ENCODE measurements at places on chromosomes 16 and 17. TPM values are rescaled to one million over a fixed set of nuclear protein-coding genes. Genes with fewer than 3 reads are reported as not detected.
A peak's percentile ranks its signal among the peaks of the same experiment; 100 is the strongest.

Gene SCRN2
- total RNA-seq: 33.2 TPM

Gene EIF3CL
- total RNA-seq: 75.7 TPM

Gene SLC5A2
- total RNA-seq: under 0.01 TPM

Gene USP36
- 33.5 TPM for total RNA-seq

Gene DRC3
- total RNA-seq: 0.97 TPM

Gene ANKRD40
- total RNA-seq: 47.0 TPM

Gene HSPB9
- total RNA-seq: not detected

Gene RNF135
- 8.6 TPM for total RNA-seq

Gene COG7
- total RNA-seq: 23.5 TPM

Gene KCNH6
- not detected for total RNA-seq

GRCh38 chr17:33469421-33469820, 176.3 kb upstream of the ASIC2 start:
- DNase-seq: no peak

DNA sequence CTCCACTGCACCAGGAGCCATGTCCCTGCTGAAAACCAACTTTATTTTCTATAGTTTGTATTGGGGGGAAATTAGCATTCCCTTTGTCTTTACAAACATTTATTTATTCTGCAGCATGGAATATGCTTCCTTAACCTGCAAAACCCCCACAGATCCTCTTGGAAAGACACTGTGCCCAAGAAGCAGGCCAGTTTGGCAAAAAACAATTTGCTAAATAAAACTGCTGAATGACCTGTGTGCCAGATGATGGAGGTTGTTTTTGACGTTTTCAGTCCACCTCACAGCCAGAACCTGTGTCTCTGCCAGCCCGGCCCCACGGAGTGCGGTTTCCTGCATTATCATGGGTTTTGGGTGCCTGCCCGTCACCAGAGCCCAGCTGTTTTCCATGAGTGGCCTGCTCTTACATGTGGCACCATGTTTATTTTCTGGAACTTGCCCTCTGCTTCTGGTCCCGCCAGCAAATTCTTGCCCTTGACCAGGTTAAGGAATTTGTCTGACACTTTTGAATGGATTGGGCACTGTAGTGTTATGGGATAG, 26.4 kb downstream of the ORC6 start:
- no peak for DNase-seq

DNA sequence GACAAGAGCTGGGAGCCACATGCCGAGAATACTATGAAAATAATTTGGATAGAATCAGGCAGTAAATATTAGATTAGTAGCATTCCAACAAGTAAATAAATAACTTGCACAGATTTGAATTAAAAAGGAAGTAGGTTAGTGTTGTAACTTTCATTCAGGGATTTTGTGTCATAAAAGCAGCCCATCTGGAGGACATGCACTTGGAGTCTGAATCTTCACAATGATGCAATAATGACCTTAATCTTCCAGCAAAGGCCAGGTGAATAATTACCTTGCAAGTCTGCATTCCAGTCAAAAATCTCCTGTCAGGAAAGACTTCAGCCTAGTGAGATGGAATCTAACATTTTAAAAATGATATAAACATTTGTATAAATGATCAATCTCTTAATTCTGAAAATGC, 518.1 kb downstream of the KCNJ2 start:
- no peak for DNase-seq

DNA sequence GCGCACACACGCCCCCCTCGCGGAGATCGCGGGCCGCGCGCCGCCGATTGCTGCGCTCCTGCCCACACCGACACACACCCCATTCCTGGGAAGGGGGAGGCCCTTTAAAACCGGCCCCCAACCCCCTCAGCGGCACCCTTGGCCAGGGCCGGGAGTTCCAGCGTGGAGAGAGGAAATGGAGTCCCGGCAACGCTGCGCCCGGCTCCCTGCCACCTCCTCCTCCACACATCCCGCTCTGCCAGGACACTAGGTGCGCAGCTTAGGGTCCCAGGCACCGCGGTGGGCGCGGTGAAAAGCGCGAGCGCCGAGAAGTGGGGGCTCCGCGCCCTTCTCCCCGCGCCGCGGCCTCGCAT, 397 bp downstream of the CDC42EP4 start:
- DNase-seq: no peak

DNA sequence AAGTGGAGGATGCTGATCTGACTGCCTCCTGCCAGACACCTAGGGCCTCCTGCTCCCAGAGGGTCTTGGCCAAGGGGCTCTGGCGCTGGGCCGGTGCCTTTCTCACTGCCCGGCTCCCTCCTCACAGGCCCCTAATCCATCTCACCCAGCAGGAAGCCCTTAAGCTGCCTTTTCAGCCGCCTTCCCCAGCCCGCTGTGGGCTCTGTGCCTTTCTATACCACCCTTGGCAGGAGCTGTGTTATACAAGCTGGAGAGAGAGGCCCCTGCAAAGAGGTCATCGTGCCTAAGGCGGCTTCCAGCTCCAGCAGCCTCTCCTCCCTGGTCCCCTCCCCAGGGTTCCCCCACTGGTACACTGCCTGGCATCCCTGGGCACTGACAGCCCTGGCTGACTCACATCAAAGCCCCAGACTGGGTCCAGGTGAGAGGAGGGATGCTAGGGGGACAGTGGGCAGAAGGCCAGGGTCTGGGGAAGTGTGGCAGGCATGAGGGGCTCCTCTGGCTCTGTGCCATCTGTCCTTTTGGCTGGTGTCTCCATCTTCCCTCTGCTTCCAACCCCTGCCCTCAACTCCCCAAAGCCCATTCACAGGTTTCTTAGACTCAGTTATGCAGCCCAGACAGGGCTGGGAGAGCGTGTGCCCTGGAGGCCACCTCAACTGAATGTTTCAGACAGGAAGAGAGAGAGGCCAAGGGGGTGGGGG, 15.3 kb upstream of the FZD2 start:
- DNase-seq: no peak

DNA sequence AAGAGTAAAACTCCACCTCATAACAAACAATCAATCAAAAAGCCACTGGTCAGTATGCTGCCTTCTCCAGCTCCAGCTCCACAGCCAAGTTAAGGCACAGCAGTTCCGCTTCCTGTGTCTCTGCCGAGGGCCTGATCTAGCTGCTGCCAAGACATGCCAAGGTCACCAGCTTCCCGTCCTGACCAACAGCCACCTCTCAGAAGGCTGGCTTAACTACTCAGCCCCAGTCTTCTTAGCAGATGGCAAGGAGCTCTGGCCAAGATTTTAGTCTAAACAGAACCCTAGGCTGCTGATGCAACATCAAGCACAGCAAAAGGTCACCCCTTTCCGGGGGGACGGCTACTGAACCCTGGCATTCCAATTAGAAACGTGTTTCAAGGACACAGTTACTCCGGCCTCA, 17.7 kb upstream of the MNT start:
- peak; percentile 86 for DNase-seq

- no peak for DNase-seq
Observed at GRCh38 chr17:83012200-83012785, 67.1 kb upstream of the METRNL start.

DNA sequence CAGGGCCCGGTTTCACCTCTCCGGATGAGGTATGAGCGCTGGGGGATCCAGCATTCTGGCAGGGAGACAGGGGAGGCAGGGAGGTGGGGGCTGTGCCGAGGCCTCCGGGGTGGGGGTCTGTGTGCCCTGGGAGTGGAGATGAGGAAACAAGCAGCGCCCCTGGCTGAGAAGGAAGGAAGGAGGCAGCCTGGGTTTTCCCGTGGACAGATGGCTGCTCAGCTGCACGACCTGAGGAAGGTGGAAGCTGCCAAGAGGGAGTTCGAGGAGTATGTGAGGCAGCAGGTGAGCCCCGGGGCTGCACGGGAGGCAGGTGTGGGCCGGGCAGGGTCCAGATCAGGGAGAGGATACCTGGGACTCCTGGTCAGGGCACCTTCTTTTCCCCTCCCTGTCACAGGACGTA, 4.3 kb downstream of the RNF112 start:
- DNase-seq: no peak

DNA sequence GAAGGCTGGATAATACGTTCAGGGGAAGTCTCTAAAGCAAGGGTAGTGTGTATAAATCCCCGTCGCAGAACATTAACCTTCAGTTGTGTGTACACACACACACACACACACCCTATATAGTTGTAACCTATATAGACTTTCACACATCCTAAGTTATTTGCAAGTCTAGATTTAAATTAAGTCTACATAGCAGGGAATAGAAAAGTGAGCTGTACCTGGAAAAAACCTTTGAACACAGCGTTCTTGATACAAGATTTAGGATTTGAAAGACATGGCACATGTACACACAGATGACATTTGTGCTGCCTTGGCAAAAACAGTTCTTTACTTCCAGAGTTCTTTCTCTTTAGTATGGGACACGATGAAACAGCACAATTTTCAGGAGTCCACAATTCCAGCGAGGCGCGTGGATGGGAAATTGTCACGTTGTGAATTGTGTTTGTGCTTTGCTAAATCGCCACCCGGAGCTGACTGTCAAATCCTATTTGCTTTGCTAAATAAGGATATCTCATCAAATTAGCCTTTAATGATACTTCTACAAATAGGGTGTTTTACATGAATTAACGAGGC, 233.9 kb downstream of the MRTFB start:
- no peak for DNase-seq

- DNase-seq: peak; percentile 52
Observed at GRCh38 chr17:70552230-70552981, 383.1 kb downstream of the KCNJ2 start.

GRCh38 chr17:41520821-41521521, 2.3 kb upstream of the KRT15 start:
- DNase-seq: no peak

- no peak for DNase-seq
Observed at GRCh38 chr16:72285324-72285723, 113.4 kb upstream of the PMFBP1 start.

- no peak for DNase-seq
Observed at GRCh38 chr16:20084624-20085226, 11.0 kb upstream of the GPR139 start.

GRCh38 chr17:50058296-50058953, 2.5 kb downstream of the ITGA3 start:
- peak; percentile 43 for DNase-seq

- no peak for DNase-seq
Observed at GRCh38 chr16:57069053-57069452, 23.3 kb upstream of the CPNE2 start.

DNA sequence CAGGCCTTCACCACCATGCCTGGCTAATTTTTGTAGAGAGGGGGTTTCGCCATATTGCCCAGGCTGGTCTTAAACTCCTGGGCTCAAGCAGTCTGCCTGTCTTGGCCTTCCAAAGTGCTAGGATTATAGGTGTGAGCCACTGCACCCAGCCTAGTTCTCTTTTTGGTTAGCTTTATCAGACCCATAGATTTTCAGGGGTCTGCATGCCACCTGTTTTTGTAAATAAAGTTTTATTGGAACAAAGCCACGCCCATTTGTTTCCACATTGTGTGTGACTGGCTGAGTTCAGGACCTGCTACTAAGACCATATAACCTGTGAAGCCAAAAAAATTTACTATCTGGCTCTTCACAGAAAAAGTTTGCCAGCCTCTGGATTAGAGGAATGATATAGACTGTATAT, 7.6 kb downstream of the PSMD11 start:
- DNase-seq: no peak

DNA sequence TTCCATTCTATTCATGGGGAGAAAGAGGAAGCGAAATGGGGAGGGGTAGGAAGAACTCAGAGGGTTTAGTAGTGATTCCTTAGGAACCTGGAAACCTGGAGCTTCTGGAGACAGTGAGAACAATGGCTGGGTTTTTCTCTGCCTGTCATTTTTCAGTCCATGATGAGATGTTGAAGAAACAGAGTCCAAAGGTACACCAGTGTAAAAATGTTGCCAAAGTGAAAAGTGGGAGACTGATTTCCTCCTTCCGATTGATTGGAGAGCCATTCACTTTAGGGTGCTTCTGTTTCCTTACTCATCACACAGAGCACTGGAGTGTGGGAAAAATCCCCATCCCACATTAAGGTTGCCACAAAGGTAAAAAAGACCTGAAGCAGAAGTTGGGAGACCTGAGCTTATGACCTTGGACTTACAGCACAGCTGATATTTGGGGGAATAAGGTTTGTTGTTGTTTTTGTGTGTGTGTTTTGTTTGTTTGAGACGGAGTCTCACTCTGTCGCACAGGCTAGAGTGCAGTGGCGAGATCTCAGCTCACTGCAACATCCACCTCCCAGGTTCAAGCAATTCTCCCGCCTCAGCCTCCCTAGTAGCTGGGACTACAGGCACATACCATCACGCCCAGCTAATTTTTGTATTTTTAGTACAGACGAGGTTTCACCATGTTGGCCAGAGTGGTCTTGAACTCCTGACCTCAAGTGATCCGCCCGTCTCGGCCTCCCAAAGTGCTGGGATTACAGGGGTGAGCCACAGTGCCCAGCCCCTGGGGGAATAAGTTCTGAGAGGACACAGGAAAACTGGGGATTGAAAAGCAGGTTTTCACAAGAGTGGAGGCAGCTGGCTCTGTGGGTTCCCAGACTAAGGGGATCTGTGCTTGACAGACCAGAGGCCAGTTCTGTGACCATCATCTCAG, 1.4 kb upstream of the DHX8 start:
- DNase-seq: no peak

GRCh38 chr16:50946098-50946497, 204.2 kb downstream of the CYLD start:
- no peak for DNase-seq

DNA sequence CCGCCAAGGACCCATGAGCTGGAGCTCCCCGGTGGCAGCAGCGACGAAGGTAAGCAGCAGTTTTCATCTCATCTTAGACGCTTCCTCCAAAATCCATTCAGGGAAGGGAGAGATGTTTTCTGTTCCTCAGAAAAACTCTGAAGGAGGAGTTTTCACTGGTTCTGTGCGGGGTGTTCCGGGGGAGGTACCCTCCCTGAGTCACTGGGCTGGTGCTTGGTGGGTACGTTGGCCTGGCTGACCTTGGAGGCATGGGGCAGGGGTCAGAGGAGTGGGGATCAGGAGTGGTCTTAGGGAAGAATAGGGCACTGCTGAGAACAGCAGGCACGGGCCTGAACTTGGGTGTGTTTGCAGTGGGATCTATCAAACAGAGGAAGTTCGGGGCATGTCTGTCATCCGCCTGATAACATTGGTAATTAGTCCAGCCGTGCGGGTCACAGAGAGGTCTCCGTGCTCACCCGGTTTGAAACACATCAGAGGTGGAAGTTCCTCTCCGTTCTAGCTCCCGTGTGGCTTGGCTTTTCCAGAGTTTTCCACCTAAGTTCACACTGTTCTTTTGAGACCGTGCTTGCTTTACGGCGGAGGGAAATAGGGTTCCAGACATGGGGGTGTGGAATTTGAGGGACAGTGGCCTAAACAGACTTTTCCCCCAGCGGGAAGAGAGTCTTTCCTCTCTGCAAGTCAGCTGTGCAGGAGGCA, 59.6 kb upstream of the CIBAR2 start:
- DNase-seq: no peak

DNA sequence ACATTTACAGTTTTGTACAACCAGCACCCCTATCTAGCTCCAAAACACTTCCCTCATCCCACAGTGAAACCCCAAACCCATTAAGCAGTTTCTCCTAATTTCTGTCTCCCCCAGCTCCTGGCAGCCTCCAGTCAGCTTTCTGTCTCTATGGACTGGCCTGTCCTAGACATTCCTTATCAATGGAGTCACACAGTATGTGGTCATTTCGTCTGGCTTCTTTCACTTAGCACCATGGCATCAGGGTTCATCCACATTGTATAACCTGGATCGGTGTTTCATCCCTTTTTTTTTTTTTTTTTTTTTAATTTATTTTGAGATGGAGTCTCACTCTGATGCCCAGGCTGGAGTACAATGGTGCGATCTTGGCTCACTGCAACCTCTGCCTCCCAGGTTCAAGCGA, 68.5 kb downstream of the ZDHHC7 start:
- DNase-seq: peak; percentile 42

- DNase-seq: no peak
Observed at GRCh38 chr17:29652976-29653375, 30.3 kb upstream of the CORO6 start.

- no peak for DNase-seq
Observed at GRCh38 chr16:2470234-2470601, 879 bp upstream of the NTN3 start.

GRCh38 chr16:74841904-74842303, 67.3 kb upstream of the FA2H start:
- no peak for DNase-seq

Measured in fibroblast of villous mesenchyme (primary cell).